Adrenal gland (tissue), 19 donors: ENCODE measurements at places on chromosomes 2 and 18. TPM values are rescaled to one million over a fixed set of nuclear protein-coding genes. Genes with fewer than 3 reads are reported as not detected.

PDE11A gene
- total RNA-seq, result 0.83 TPM

GRCh38 chr18:31438402-31438801, 9.1 kb upstream of the DSG3 start:
- DNase-seq, result no peak
- H3K27me3 ChIP-seq, result peaks cover 4% of the 10 kb centered on the region
- H3K27ac ChIP-seq, result no peak overlapping the region
- no peaks in the 10 kb centered on the region for H3K4me1 ChIP-seq
- H3K36me3 ChIP-seq, result no peaks in the 10 kb centered on the region

GRCh38 chr2:173496746-173497145, 142.1 kb downstream of the CDCA7 start:
- H3K36me3 ChIP-seq, result no peaks in the 10 kb centered on the region
- H3K27me3 ChIP-seq, result no peaks in the 10 kb centered on the region
- H3K4me1 ChIP-seq, result no peaks in the 10 kb centered on the region
- no peak for DNase-seq

GRCh38 chr2:105972927-105973326, 221.2 kb downstream of the UXS1 start:
- H3K36me3 ChIP-seq, result no peaks in the 10 kb centered on the region
- H3K27ac ChIP-seq, result no peak overlapping the region
- no peak for DNase-seq
- H3K27me3 ChIP-seq, result no peaks in the 10 kb centered on the region
- no peaks in the 10 kb centered on the region for H3K4me1 ChIP-seq
- H3K4me3 ChIP-seq, result no peak overlapping the region

RAB27B gene
- total RNA-seq, result 0.04 TPM

DNA sequence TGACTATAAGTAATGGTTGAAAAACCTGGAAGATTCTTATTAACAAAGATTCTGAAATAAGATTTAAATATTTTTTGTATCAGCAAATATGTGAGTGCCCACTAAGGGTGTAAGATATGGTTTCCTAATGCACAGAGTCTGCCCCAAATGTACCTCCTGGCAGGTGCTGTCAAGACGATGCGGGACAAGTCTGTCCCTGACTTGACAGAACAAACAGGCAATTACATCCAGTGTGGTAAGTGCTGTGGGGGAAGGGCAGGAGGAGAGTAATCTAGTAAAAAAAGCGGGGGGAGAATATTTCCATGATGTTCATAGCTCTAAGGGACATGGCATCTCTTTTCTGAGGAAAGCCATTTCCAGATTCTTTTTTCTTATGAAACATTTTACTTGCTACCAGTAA, 127.5 kb downstream of the COL4A4 start:
- H3K4me1 ChIP-seq, result no peaks in the 10 kb centered on the region
- no peak overlapping the region for H3K4me3 ChIP-seq
- no peak overlapping the region for H3K27ac ChIP-seq
- no peaks in the 10 kb centered on the region for H3K36me3 ChIP-seq
- no peaks in the 10 kb centered on the region for H3K27me3 ChIP-seq
- no peak for DNase-seq

GRCh38 chr2:165762723-165763122, 31.3 kb downstream of the GALNT3 start:
- no peaks in the 10 kb centered on the region for H3K36me3 ChIP-seq
- H3K4me1 ChIP-seq, result no peaks in the 10 kb centered on the region
- H3K27me3 ChIP-seq, result no peaks in the 10 kb centered on the region
- no peak overlapping the region for H3K27ac ChIP-seq

DNA sequence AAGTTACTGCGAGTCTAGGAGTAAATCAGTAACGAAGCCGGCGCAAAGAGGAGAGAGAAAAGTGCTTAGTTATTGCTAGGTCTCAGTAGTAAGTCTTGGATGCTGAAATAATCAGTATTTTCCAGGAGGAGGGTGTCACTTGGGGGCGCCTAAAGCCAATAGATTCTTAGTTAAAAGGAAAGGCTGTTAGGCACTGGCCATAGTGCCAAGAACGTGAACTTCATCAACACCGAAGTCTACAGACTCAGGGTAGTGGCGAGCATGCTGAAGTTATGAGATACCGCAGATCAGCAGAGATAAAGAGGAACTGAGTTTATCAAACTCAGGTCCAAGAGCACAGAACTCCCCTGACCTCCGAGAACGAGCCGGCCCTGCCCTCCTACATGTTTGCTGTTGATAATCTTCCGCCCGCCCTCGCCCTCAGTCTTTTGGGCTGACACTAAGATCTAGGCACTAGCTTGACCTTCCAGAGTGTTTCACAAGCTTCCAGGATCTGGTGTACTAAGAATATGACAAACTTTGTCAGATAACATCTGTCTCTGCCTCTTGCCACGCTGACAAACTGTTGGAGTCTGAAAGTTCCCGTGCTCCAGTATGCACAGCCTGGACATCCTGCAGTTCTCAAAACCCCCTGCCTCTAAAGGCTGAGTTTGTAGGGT, 49.2 kb downstream of the CYB5A start:
- H3K27me3 ChIP-seq, result peaks cover 2% of the 10 kb centered on the region
- H3K36me3 ChIP-seq, result no peaks in the 10 kb centered on the region
- peaks cover 6% of the 10 kb centered on the region for H3K4me1 ChIP-seq
- no peak overlapping the region for H3K4me3 ChIP-seq

CAVIN2 gene
- 25.5 TPM for total RNA-seq

DNA sequence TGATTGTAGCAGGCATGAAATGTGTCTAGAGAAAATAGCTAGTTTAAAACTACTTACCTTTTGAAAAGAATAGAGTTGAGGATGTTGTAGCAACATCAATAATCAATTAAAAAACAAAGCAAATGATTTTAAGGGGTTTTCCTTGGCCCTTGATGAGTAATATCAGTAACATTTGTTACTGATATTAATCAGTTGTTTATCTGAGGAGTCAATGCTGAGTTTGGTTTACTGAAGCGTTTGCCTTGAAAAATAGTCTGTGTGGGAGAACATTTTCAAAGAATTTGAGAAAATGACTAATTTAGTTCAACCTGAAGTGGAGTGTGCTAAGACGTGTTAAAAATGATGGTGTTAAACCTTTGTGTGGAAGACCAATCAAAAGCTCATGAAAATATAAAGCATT, 9.3 kb downstream of the PTH2R start:
- no peak overlapping the region for H3K4me3 ChIP-seq
- no peak for DNase-seq
- no peak overlapping the region for H3K27ac ChIP-seq
- H3K4me1 ChIP-seq, result no peaks in the 10 kb centered on the region
- H3K27me3 ChIP-seq, result peaks cover 6% of the 10 kb centered on the region

DNA sequence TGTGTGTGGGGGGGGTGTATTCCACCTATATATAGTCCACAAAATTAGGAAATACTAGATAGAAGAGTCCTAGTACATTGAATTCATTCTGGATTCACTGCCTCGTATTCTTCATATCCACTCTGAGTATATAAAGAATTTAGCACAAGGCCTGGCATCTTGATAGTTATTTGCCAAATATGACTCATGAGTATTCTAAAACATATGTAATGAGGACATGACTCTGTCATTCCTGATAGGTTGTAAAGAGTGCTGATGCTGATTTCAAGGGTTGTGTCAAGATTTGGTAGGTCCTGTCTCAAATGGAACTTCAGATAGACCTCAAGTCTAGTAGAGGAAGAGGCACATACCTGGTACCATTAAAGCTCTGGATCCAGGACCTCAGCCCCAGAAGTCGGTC, 173.4 kb upstream of the BOD1L2 start:
- no peak overlapping the region for H3K4me3 ChIP-seq
- H3K4me1 ChIP-seq, result no peaks in the 10 kb centered on the region
- no peak for DNase-seq
- H3K27ac ChIP-seq, result no peak overlapping the region

DNA sequence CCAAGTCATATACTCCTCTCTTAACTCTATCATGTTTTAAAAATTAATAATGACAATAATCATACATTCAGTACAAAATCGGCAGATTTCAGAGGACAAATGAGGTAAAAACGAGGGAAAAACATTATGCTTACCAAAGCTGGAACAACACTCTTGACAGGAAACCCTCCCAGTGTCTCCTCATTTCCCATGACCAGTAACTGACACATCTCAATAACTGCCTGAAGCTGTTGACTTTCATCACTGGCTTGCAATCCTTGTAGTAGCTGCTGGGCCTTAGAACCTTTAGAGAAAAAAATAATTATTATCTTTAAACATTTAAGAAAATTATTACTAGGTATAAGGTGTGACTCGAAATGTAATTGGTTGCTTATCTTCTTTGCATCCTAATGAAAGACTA, 103.6 kb downstream of the TRIP12 start:
- H3K27ac ChIP-seq, result no peak overlapping the region
- no peaks in the 10 kb centered on the region for H3K4me1 ChIP-seq
- no peak for DNase-seq
- no peaks in the 10 kb centered on the region for H3K27me3 ChIP-seq
- H3K36me3 ChIP-seq, result no peaks in the 10 kb centered on the region

DNA sequence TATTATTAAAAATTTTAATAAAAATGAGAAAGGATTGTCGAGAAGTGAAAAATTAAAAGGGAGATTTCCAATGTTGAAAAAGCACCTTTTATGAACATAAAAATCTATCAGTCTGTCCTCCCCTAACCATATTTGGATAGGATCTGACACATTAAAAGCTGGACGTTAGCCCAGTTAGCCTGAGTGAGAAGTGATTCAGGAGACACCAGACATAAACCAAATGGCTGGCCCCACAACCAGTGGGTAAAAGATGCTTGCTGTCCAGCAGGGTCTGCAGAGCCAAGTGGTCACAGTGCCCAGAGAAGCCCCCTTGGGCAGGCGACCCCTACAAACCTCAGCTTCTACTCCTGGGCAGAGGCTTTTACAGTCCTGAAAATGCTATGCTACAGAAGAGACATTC, 253.8 kb upstream of the LYPD1 start:
- no peaks in the 10 kb centered on the region for H3K4me1 ChIP-seq
- H3K27ac ChIP-seq, result no peak overlapping the region
- H3K27me3 ChIP-seq, result no peaks in the 10 kb centered on the region

GRCh38 chr2:197803033-197803444, 1.4 kb upstream of the PLCL1 start:
- H3K4me3 ChIP-seq, result no peak overlapping the region
- no peak overlapping the region for H3K27ac ChIP-seq
- H3K27me3 ChIP-seq, result no peaks in the 10 kb centered on the region
- H3K4me1 ChIP-seq, result peaks cover 27% of the 10 kb centered on the region
- peak; percentile 44 for DNase-seq

EMILIN2 gene
- 19.7 TPM for total RNA-seq

- H3K36me3 ChIP-seq, result no peaks in the 10 kb centered on the region
- no peak overlapping the region for H3K4me3 ChIP-seq
- no peak overlapping the region for H3K27ac ChIP-seq
- peaks cover 94% of the 10 kb centered on the region for H3K27me3 ChIP-seq
- DNase-seq, result no peak
Observed at GRCh38 chr2:172097557-172098131, 5.1 kb downstream of the DLX2 start.

CHRNG gene
- not detected for total RNA-seq

TRIM43 gene
- not detected for total RNA-seq

LBX2 gene
- 0.53 TPM for total RNA-seq

LYPD6B gene
- total RNA-seq, result 0.28 TPM

FOXD4L1 gene
- 0.32 TPM for total RNA-seq

GLI2 gene
- total RNA-seq, result 3.4 TPM

DNA sequence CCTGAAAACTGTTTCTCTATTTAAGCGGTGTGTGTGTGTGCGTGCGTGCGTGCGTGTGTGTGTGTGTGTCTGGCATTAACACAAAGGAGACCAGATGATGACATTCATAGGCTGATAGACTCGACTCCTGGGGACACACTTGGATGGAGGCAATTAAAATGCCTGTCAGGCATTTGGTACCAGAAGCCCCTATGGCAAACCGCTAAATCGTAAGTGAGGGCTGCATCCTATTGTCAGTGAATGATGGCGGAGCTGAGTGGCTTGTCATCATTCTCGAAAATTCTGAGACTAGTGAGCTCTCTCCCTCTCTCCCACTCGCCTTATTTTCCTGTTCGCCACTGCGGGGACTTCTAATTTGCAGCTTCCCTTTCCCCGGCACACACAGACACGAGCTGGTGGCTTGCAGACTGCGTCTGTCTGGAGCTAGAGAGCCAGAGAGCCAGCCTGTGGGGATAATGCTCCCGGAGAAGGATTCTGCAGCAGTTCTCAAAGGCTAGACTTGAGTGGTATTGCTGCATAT, 155.4 kb downstream of the MAP2 start:
- peak; percentile 22 for DNase-seq
- H3K27ac ChIP-seq, result no peak overlapping the region
- peak overlapping the region; percentile 30 for H3K4me3 ChIP-seq
- no peaks in the 10 kb centered on the region for H3K4me1 ChIP-seq
- H3K36me3 ChIP-seq, result no peaks in the 10 kb centered on the region
- H3K27me3 ChIP-seq, result no peaks in the 10 kb centered on the region

RAPGEF4 gene
- 288 TPM for total RNA-seq

DNA sequence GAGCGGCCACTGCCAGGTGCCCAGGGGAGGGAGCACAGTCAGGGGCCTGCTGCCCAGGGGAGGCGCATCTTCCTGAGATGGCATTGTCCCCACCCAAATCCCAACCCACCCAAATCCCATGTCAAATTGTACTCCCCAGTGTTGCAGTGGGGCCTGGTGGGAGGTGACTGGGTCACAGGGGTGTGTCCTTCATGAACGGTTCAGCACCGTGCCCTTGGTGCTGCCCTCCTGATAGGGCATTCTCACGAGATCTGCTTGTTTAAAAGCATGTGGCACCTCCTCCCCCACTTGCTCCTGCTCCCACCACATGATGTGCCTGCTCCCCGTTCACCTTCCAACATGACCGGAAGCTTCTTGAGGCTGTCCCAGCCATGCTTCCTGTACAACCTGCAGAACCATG, 27.6 kb downstream of the ANKMY1 start:
- H3K27ac ChIP-seq, result no peak overlapping the region
- no peak for DNase-seq
- H3K36me3 ChIP-seq, result no peaks in the 10 kb centered on the region
- no peaks in the 10 kb centered on the region for H3K4me1 ChIP-seq
- H3K27me3 ChIP-seq, result no peaks in the 10 kb centered on the region

ABHD1 gene
- total RNA-seq, result 1.5 TPM

- no peak overlapping the region for H3K4me3 ChIP-seq
- no peak for DNase-seq
- no peaks in the 10 kb centered on the region for H3K36me3 ChIP-seq
- no peaks in the 10 kb centered on the region for H3K4me1 ChIP-seq
Observed at GRCh38 chr18:71242981-71243380, 954.1 kb downstream of the SOCS6 start.
